ENCODE measurements at places on chromosomes 1 and 21.

DNA sequence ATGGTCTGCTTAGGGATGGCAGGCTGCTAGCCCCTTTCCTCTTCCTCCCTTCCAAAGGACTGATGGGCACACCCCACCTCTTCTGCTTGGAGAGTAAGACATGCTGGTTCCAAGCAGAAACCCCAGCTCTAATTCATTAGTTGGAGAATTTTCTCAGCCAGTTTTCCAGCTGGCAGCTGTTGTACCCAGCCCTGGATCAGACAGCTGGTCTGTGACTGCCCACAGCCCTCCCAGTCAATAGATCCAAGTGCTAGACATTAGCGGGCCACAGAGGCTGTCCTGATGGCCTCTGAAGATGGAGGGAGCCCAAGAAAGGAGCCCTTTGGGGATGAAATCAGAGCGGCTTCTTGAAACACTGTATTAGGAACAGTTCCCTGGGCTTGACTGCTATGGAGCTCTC lies 35.8 kb downstream of the ACOT11 start:
- no peak for DNase-seq

GRCh38 chr21:42571391-42572150 lies 57.9 kb downstream of the SLC37A1 start:
- DNase-seq, result no peak

GRCh38 chr1:246564839-246565750 lies 966 bp downstream of the TFB2M start:
- DNase-seq, result no peak

GRCh38 chr1:200468264-200469001 lies 58.6 kb upstream of the ZNF281 start:
- DNase-seq, result no peak

DNA sequence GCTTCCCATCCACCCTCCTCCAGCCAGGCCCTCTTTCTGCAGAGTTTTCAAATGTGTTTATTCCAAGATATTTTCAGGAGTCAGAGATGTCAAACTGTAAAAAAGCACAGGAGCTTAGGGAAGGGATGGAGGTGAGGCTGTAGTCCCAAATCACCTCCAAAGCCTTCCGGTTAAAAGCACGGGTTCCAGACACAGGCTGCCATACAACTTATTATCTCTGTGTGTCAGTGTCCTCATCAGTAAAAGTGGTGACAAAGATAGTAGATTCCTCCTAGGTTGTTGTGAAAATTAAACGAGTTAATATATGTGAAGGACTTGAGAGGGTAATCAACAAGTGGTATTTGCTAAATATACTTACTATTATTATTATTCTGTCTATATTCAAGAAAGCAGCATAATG lies 15.1 kb downstream of the S100A7A start:
- DNase-seq, result no peak

DNA sequence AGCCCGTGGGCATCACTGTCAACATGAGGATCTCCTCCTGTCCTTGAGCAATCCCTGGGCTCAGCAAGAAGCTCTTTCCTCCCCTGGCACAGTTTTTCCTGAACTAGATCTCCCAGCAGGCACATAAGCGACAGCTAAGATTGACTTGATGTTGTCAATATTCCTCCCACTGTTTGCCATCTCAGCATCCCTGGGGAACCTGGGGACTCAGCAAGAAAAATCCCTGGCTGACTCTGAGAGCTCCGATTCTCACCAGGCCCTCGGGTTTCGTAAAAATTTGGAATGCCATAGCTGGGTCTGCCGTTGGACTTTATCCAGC lies 687.2 kb downstream of the MATN1 start:
- DNase-seq, result no peak

GRCh38 chr1:16724718-16725438 lies 15.4 kb upstream of the RNU1-4 start:
- no peak for DNase-seq

GRCh38 chr1:170721621-170722020 lies 57.7 kb downstream of the PRRX1 start:
- no peak for DNase-seq

- DNase-seq, result no peak
Observed at GRCh38 chr1:67614511-67614934, 70.5 kb upstream of the GADD45A start.

DNA sequence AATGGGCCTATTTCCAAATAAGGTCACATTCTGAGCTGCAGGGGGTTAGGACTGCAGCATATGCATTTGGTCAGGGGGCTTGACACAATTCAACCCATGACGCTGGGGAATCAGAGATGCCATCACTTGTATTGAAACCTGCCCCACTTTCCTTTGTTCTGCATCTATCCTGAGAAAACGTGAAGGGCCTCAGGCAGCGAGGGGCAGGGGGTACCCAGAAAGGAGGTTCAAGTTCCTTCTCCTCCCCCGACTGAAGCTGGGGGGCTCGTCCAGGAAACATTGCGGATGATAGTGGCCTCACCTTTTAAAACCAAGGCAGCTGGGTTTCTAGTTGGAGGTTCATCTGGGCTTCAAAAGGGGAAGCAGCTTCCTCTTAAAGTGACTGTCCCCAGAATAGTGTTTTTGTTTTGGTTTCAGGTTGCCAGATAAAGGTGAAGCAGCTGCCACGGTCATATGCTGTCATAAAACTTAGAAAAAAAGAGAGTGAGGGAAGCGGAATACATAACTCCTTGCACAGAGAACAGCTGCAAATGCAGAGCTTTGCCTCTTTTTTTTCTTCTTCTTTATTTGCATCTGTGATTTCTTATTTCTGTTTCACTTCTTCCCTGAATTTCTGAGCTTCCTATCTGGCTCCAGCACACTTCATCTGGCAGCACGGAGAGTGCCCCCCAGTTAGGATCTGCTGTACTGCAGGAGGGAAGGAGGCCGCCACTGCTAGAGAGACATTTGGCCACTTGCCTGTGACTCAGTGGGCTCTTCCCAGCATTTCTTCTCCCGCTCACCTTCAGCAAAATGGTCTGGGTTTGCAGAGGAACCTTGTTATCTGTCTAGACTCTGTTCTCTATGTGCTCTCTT lies 142.0 kb downstream of the AJAP1 start:
- DNase-seq, result no peak

- DNase-seq, result no peak
Observed at GRCh38 chr21:43467785-43468184, 40.9 kb upstream of the SIK1 start.

DNA sequence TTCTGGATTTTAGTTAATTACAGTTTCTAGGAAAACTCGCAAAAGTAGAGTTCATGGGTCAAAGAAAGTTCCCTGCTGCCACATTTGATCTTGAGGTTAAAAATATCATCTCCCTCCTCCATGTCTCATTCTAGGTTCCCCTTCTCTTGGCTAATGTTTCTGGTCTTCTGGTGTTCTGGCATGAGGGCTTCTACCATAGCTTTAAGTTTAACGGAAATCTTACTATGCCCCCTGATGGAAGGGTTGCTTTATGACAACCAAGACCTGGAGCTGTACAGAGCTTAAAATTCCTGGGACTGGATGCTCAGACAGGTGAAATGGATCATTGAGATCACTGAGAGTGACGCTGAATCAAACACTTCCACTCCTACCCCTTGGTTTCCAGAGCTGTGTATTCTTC lies 1881.7 kb downstream of the MRPL39 start:
- DNase-seq, result no peak

- DNase-seq, result peak; percentile 25
Observed at GRCh38 chr1:215523128-215523861, 43.8 kb upstream of the KCTD3 start.

- no peak for DNase-seq
Observed at GRCh38 chr1:95790136-95790535, 556.1 kb downstream of the RWDD3 start.
